ENCODE measurements at places on chromosomes 3 and 15.
A peak's percentile ranks its signal among the peaks of the same experiment; 100 is the strongest.

- no peaks in the 10 kb centered on the region for H3K36me3 ChIP-seq
- no peaks in the 10 kb centered on the region for H3K27me3 ChIP-seq
- H3K4me1 ChIP-seq: peaks cover 19% of the 10 kb centered on the region
Measured at GRCh38 chr15:80480909-80481308, 76.7 kb downstream of the ARNT2 start.

- no peak for DNase-seq
- no peaks in the 10 kb centered on the region for H3K36me3 ChIP-seq
- H3K4me3 ChIP-seq: no peak overlapping the region
- H3K4me1 ChIP-seq: no peaks in the 10 kb centered on the region
- H3K27ac ChIP-seq: no peak overlapping the region
Measured at GRCh38 chr3:65545429-65545828, 493.3 kb downstream of the MAGI1 start.

- peaks cover 9% of the 10 kb centered on the region for H3K4me1 ChIP-seq
- no peak for DNase-seq
- no peak overlapping the region for H3K27ac ChIP-seq
Measured at GRCh38 chr15:59013246-59013873, 25.9 kb downstream of the RNF111 start.

- H3K27me3 ChIP-seq: no peaks in the 10 kb centered on the region
- H3K27ac ChIP-seq: no peak overlapping the region
- peaks cover 52% of the 10 kb centered on the region for H3K36me3 ChIP-seq
Measured at GRCh38 chr3:10286596-10287295, 6.0 kb downstream of the GHRL start.

GRCh38 chr3:9692416-9692815, 11.2 kb upstream of the CPNE9 start:
- no peak overlapping the region for H3K27ac ChIP-seq
- no peak overlapping the region for H3K4me3 ChIP-seq
- no peaks in the 10 kb centered on the region for H3K4me1 ChIP-seq
- DNase-seq: no peak

GRCh38 chr3:65820600-65820999, 218.1 kb downstream of the MAGI1 start:
- H3K4me3 ChIP-seq: no peak overlapping the region
- DNase-seq: no peak
- no peaks in the 10 kb centered on the region for H3K27me3 ChIP-seq
- H3K27ac ChIP-seq: no peak overlapping the region
- H3K4me1 ChIP-seq: no peaks in the 10 kb centered on the region

- H3K27ac ChIP-seq: no peak overlapping the region
- DNase-seq: no peak
- H3K4me1 ChIP-seq: no peaks in the 10 kb centered on the region
- H3K4me3 ChIP-seq: no peak overlapping the region
Measured at GRCh38 chr3:127307916-127308315, 20.1 kb upstream of the PRR20G start.

GRCh38 chr3:107704477-107704876, 181.7 kb downstream of the BBX start:
- no peaks in the 10 kb centered on the region for H3K27me3 ChIP-seq
- H3K27ac ChIP-seq: no peak overlapping the region
- no peak for DNase-seq
- H3K4me1 ChIP-seq: no peaks in the 10 kb centered on the region

DNA sequence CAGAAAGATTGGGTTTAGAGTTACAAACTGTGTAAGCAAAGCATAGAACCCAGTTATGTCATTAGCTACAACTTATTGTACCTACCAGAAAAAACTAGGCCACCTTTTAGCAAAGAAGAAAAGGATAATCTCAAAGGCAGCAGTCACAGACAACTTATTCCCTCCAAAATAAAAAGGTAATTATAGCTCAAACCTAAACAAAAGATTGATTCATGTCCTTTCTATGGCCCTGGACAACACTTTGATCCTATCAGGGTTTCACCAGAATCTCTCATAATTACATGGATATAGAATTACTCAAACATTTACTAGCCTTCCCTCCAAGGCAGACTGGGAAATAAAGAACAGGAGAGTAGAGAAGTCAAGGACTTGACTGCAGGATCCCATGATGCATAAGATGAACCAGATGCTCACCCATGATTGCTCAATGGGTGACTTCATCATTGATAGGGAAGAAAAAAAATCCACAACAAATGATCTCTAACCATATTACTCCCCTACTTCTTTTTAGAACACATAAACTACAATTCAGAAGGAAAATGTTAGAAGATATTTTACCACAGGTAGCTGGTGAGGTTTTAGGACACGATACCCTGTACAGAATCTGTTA, 17.4 kb downstream of the DET1 start:
- H3K4me1 ChIP-seq: no peaks in the 10 kb centered on the region
- no peak overlapping the region for H3K27ac ChIP-seq
- H3K4me3 ChIP-seq: no peak overlapping the region

DNA sequence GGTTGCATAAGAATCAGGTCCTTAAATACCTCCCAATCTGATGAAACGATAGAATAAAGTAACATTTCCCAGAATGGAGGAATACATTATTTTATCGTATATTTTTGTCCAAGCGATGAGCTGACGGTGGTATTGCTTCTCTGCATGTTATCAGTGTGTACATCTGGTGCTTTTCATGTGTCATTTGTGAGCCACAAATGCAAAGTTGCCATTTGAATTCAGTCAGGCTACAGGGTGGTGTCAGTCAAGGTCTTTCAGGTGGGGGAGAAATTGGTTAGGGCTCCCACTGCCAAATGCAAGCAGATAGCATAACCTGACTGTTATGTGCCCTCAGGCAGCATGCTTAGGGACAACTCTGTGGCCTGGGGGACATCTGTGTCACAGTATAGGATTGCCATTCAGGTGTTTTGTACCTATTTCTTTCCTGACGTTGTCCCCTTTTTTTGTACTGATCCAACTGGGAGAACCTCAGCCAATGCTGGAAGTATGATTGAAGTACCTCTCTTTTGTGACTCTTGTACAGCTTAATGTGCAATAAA, 26.5 kb upstream of the TIMP4 start:
- no peak for DNase-seq
- no peaks in the 10 kb centered on the region for H3K36me3 ChIP-seq
- no peak overlapping the region for H3K4me3 ChIP-seq
- no peak overlapping the region for H3K27ac ChIP-seq

DNA sequence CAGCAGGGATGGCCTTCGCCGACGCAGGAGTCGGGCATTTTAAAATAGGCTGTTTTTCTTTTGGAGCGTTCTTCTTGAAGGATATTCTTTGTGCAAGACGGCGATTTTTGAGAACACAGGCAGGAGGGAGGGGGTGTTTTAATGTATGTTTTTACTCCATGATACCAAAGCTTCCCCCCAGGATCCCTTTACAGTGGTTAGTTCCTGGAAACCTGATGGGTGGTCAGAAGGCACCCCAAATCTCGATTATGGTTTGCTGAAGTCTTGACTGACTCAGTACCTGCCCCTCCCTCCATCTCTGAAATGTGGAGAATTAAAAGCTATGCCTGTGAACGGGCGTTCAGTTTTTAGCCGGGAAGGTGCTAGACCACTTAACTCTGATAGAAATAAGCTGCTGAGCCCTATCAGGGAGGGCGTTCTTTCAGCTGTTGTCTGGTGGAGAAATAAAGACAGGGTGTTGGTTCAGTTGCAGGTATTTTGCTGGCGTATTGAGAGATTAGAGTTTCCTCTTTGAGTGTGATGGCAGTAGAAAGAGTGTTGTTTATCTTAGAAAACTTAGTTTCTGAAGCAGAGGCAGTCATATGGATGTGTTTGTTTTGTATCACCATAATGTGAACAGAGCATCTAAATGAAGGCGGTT, 3.4 kb downstream of the IGF1R start:
- no peaks in the 10 kb centered on the region for H3K36me3 ChIP-seq
- H3K27ac ChIP-seq: peak overlapping the region; percentile 93
- DNase-seq: no peak
- H3K4me3 ChIP-seq: peak overlapping the region; percentile 100
- peaks cover 10% of the 10 kb centered on the region for H3K4me1 ChIP-seq

DNA sequence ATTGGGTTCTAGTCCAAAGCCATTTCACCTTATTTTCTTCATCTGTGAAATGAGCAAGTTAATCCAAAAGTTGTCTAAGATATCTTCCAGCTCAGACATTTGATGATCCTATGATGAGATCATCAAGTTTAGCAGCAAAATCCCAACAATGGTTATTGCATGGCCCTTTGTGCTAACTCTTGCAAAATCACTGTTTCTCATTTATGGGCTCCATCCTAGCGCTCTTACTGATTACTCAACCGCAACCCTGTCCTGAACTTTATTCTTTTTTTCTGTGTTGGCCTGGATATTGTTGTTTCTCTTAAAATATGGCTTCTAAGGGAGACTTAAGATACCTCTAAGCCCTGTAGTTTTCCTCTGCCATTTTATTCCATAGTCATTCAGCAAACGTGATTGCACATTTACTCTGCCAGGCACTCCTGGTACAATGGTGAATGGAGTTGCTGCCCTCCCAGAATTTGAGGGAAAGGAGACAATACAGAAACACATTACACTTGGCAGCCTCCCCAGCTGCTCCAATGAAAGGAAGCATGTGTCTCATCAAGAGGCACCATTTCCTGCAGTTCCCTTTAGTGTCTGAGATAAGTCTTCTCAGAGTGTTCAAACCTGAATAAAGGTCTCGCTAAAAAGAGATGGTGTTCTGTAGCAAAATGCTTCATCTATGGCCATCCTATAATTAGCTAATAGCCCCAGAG, 4.4 kb downstream of the GXYLT2 start:
- no peak for DNase-seq
- H3K4me1 ChIP-seq: peaks cover 6% of the 10 kb centered on the region
- H3K4me3 ChIP-seq: no peak overlapping the region
- H3K36me3 ChIP-seq: no peaks in the 10 kb centered on the region

DNA sequence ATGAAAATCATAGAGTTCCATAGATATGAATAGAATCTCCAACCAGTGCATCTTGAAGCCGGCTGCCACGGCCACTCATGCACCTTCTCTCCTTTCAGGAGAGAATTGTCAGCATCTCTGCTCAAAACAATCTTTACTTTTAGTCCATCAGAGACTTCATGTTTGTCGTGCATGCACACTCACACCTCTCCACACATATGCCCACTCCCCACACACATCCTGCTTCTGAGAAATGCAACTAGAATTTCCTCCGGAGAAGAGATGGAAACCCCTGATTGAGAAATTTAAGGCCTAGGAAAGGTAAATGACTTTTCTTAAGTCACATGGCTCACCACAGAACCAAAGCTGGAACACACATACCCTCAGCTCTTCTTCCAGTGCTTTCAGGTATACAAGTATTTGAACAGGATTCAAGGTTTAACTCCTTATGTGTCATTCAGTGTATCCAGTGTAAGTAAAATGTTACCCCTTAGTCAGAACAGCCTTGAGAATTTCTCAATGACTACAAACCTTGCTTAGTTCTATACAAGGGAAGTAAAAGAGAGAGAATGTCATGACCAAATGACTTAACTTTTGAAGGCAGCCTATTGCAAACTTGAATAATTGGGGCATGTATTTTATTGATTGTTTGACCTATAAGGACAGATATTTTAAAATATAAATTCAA, 69.1 kb upstream of the TSEN2 start:
- no peaks in the 10 kb centered on the region for H3K27me3 ChIP-seq
- no peaks in the 10 kb centered on the region for H3K4me1 ChIP-seq
- H3K4me3 ChIP-seq: no peak overlapping the region
- H3K36me3 ChIP-seq: no peaks in the 10 kb centered on the region

Data from ascending aorta (tissue), 2 donors.